Cerebellar nuclear complex (tissue), 1 donor: ENCODE measurements at places on chromosomes 4 and X.

GRCh38 chr4:7524064-7524682, 89.4 kb upstream of the PSAPL1 start:
- no peak for DNase-seq

- no peak for DNase-seq
Observed at GRCh38 chrX:132216806-132217202, 2.4 kb downstream of the RAP2C start.

- DNase-seq, result no peak
Observed at GRCh38 chr4:1967512-1968149, 41.1 kb downstream of the NELFA start.

DNA sequence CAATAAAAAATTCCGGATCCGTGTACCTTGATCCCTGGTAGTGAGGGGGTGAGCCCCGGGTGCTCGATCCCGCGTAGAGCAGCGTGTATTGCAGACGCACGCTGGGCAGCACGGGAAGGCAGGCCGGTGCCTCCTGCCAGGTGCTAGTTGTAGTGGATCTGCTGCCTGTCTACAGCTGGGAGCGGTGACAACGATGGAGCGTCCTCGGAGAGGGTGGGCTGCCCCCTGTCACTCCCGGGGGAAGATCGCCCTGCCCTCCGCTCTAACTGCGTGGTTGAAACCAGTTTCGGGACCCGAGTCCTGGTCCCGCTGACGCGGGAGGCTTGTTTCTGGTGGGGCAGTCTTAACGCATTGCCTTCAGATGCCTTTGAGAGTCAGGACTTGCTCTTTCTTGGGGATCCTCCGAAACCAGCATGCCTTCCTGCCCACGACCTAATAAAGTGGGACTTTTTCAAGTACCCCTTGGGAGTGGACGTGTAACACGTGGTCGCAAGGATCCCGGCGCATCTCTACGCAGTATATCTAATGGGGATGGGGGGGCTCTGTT, 2.7 kb upstream of the NKX6-1 start:
- no peak for DNase-seq
